Activated T-cell treated with anti-CD3 and anti-CD28 coated beads, Interleukin-2, amount 50 U/mL, for 24 hours (primary cell): ENCODE measurements at places on chromosomes 2 and 18.

DNA sequence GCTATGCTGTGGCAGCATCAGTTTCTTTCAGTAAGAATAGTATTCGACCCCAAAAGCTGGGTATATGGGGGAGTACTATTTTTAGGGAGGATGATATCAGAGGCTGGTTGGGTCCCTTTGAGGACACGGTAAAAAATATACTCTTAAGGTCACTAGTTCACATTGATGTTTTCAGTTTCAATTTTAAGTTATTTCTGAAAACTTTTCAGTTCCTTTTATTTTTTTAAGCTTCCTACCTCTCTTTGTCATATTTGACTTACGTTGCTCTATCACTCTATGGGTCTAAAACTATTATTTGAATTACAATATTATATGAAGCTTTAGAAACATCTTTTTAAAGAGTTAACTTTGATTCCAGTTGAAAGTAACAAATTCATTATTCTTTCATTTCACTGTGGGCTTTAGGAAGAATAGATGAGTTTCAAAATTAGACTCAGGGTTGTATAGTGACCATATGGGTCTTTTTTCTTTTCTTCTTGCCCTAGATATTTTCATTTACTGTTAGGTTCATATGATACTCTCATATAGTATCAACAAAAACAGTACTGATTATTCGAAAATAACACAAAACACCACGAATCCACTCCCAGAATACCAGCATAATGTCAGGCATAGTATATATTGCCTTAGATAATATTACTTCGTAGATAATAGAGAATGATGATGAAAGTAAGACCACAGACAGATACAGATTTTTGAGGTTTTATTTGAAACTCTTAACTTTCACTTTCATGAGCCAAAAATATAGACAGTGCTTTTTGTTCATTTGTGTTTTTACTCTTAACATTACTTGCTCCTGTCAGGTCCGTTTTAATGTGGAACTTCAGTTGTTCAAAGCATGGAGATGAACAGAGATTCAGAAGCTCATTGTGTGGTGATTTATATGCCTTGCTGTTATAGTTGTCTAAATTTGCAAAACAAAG, 9.8 kb downstream of the RMDN2 start:
- no peak for DNase-seq

GRCh38 chr2:225027061-225027762, 15.1 kb downstream of the DOCK10 start:
- DNase-seq: no peak

GRCh38 chr2:239756031-239756789, 268.9 kb downstream of the NDUFA10 start:
- no peak for DNase-seq

GRCh38 chr18:313931-314330, 46.1 kb upstream of the THOC1 start:
- no peak for DNase-seq

GRCh38 chr18:62187543-62188510, 772 bp downstream of the RELCH start:
- DNase-seq: peak; percentile 48

GRCh38 chr2:28683100-28683706, 68.4 kb upstream of the PPP1CB start:
- DNase-seq: no peak

GRCh38 chr18:39604836-39605235, 2039.2 kb upstream of the CELF4 start:
- no peak for DNase-seq

GRCh38 chr2:48197618-48198017, 291.3 kb upstream of the FBXO11 start:
- DNase-seq: no peak

DNA sequence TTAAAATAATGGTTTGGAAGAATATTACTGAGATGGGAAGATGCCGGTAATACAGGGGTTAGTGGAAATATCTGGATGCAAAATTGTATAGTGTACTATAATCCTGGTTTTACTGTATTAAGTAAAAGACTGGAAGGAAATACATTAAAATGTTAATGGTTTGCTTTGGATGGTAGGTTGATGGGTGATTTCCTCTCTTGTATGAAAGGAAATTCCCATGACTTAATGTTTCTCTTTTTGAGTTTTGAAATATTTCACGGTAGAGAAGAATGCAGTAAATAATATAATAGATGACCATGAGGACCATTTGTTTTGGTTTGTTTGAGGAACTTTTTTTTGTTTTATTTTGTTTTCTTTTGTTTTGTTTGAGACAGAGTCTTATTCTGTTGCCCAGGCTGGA, 8.2 kb downstream of the SPTBN1 start:
- DNase-seq: no peak

DNA sequence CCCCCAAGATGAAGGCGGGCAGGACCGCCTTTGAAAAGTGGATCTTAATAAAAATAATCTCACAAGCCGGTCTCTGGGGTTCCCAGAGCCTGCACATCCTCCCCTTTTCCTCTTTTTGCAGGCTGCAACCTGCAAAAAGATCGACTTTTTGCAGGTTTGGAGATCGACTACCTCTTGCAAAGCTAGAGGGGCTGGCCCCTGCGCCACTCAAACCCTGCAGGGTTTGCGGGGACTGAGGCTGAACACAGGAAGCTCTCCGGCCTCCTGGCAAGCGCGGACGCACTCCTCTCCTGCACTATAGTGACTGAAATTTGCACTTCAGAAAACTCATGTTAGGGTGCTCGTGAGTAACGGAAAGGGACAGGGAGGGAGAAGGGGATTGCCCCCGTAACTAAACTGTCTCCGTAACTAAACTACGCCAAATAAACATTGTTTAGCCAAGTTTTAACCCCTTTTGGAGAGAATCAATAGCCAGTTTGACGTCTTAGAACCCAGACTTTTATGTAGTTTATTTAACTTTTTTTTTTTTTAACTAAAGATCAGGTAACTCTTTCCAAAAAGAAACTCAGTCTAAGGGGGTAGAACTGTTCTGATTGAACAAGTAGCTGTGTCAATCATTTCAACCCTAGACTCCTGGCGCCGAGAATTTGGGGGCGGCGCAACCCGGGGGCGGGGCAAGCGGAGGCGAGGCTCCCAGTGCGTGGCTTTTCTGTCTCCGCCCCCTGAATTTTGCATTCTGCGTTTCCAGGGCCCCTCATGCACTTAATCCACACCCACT, 2.5 kb downstream of the IGFBP5 start:
- peak; percentile 81 for DNase-seq

GRCh38 chr2:164710837-164711765, 89.8 kb upstream of the GRB14 start:
- DNase-seq: no peak

GRCh38 chr18:7325126-7325430, 94.2 kb downstream of the LRRC30 start:
- DNase-seq: no peak

DNA sequence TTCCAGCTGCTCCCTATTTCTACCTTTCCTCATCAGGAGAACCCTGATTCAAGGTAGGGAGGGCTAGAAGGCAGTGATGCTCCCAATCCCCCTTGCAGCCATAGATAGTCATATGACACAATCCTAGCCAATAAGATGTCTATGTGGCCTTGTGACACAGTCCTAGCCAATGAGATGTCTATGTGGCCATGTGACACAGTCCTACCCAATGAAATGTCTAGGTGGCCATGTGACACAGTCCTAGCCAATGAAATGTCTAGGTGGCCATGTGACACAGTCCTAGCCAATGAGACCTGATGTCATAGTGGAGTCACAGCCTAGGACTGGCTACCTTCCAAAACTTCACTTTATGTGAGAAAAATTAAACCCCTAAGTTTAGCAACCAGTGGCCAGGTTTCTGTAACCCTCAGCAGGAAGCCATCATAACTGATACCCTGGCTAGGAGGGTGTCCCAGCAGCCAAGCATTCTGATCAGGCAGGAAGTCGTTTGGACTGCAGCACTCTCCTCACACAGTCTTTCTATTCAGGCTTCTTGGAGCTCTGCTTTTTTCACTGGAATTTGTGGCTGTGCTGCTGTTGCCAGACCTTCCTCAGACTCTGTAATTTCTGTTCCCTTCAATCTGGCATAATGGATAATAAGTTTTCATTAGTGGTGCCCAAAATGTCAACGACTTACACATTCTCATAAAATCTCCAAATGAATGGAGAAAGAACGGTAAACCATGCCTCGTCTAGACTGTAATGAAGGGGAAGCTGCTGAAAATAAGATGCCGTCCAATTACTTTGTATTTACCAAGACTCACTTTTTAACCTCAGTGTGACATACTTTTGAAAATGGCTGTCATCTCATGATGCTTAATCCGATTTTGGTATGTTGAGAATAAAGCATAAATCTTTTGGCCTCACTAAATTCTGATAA, 165.0 kb upstream of the NCKAP5 start:
- no peak for DNase-seq

- DNase-seq: no peak
Measured at GRCh38 chr2:149767516-149767974, 180.0 kb upstream of the MMADHC start.

DNA sequence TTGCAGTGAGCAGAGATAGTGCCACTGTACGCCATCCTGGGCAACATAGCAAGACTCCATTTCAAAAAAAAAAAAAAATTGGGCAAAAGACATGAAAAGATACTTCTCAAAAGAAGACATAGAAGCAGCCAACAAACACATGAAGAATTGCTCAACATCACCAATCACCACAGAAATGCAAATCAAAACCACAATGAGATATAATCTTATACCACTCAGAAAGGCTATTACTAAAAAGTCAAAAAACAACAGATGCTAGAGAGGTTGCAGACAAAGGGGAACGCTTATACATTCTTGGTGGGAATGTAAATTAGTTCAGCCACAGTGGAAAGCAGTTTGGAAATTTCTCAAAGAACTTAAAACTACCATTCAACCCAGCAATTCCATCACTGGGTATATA, 43.1 kb upstream of the CHAC2 start:
- DNase-seq: no peak

GRCh38 chr2:109721626-109722025, 72.5 kb upstream of the RGPD5 start:
- DNase-seq: no peak

- DNase-seq: no peak
Measured at GRCh38 chr2:139237023-139237422, 456.8 kb upstream of the NXPH2 start.

DNA sequence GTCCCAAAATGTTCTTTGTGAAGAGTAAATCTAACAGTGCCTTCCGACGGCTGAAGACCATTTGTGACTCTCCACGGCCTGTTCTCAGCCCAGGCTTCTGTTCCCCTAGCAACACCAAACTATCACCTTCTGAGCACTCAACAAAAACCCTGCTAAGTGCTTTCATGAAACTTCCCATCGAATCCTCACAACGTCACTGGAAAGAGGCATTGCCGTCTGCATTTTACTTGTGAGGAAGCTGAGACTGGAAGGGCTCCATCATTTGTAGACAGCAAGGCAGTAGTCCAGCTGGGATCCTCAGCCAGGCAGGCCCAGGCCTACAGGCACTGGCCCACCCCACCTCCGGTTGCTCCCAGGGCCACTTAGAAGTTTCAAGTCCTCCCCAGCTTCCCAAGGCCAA, 97.8 kb upstream of the POU3F3 start:
- no peak for DNase-seq

DNA sequence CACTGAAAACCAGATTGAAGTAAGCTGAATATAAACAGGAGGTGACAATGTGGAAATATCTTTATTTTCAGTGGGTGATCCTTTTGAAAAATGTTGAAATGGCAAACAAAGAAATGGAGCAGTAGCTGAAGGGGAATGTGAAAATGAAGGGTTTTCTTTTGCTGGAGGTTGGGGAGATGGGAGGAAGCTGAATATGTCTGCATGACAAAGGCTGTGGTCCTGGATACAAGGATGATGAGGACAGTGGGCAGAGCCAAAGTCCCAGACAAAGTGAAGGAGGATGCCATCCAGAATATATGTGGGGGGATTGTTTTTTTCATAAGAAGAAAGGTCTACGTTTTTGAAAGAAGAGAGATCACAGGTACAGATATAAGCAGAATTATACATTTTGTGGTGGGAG, 6.7 kb downstream of the ALS2 start:
- no peak for DNase-seq

DNA sequence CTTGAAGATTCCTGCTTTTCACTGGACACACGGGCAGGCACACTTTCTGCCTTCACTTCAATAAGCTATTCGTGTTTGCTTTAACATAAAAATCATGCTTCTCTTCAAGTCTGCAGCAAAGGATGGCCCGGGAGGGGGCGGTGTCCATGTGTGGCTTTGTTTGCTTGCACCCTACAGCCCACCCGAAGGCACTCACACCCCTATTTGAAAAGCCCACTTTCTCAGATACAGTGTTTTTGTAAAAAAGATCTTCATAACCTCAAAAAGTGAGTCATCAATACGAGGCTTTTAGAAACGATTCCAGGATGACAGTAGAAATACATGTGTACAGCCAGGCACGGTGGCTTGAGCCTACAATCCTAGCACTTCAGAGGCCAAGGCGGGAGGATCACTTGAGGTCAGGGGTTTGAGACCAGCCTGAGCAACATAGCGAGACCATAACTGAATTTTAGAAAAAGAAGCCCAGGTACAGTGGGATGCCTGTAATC, 36.5 kb upstream of the HPCAL1 start:
- DNase-seq: no peak

- DNase-seq: no peak
Measured at GRCh38 chr18:60667016-60667415, 294.4 kb upstream of the MC4R start.

- DNase-seq: no peak
Measured at GRCh38 chr2:126722546-126722945, 66.6 kb downstream of the GYPC start.

DNA sequence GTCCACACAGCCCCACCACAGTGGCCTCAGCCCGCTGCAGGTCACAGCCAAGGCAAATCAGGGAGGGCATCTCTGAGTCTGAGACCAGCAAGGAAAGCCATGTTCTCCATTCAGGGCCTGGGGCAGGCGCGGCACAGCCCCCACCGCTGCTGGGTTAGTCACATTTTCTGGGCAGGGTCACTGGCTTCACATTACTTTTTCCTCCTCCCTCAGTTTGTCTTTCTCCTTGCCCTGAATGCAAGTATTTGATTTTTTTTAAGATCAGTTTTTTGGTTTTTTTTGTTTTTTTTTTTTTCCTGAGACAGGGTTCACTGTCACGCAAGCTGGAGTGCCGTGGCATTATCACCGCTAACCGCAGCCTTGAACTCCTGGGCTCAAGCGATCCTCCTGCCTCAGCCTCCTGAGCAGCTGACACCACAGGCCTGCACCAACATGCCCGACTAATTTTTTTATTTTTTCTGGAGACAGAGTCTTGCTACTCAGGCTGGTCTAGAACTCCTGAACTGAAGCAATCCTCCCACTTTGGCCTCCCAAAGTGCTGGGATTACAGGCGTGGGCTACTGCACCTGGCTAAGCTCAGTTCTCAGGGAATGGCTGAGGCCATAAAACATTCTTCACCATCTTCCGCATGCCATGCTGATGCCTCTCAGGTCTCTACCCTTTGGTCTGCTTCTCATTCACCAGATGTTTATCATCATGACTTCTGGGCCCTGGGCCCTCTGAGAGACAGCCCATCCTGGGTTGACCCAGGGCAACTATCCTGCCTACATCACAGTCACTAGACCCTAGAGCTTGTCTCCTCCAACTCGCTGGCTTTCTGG, 628 bp upstream of the CAPG start:
- DNase-seq: no peak

DNA sequence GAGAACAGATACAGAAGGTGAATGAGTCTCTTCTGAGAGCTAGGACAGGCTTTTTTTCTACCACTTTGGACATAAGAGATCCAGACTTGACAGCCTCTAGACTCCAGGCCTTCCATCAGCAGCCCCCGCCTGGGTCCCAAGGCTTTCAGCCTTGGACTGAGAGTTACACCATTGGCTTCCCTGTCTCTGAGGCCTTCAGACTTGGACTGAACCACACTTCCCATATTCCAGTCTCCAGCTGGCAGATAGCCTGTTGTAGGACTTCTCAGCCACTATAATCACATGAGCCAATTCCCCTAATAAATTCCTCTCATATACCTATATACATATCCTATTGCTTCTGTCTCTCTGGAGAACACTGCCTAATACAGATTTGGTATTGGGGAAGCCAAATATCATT, 128.2 kb downstream of the MCFD2 start:
- no peak for DNase-seq
